T-helper 1 cell (primary cell): ENCODE measurements at places on chromosomes 2 and 18.

DNA sequence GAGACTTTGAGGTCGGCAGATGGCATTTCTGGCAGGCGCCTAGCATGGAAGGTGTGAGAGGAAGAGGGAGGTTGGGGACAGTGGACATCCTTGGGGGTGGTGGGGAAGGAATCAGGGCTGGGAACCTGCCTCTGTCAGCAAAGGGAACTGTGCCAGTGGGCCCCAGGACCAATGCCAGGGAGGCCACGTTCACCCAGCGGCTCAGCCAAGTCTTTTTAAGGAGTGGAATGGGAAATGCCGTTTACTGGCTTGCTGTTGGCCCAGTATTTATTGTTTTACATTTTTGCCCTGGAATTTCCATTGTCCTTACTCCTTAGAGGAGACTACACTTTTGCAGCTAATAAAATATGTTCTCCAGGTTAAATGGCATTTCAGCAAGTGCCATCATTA, 135.2 kb downstream of the MCFD2 start:
- DNase-seq = no peak

DNA sequence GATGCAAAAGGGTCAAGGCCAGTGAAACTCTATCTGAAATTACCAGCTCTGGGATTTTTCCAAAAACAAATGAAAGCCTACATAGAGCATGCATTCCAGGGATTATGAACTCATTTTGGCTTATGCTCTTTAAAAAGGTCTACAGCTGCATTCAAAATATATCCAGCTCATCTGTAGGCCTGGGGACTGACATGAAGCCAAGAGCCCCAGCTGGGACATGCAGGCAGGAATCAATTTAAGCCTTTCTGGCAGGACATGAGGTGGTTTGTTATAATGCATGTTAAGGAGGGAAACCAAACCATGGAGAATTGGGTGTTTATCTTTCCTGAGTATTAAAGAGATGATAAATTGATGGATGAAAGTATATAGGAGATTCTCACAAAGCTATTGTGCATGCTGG, 164.5 kb downstream of the RBM43 start:
- DNase-seq = no peak

DNA sequence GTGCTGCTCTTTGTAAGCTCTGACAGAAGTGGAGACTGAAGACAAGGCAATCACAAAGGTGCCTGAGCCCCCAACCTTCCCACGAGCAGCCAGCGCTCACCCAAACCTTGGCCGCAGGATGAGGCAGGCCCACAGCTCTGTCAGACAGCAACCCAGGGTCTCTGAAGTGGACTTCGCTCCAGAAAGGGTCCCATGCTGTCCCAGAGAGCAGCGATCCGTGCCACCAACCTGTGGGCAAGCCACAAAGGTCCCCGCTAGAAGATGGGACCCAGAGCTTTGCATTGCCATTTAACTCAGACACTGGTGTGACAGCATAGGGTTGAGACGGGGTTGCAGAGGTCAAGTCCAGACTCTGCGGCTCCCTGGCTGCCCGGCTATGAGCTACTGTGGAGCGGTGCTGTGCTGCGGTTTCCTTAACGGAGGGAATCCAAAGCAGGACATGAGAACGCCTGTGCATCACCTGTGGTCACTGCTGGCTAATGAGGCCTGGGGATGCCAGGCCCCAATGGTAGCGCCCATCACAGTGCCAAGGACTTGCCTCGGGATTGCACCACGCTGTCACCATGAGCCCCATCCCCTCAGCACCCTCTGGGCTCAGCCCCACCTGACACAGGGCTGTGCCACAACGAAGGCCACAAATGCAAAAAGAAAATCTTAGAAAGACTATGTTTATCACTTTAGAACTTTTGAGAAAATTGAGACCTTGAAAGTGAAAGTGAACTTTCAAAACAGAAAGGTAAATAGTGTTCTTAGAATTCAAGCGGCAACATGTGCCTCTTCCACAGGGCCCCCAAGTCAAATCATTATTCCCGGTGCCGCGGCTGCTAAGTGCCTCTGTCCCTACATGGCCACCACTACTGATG, 103.4 kb downstream of the HDAC4 start:
- no peak for DNase-seq

DNA sequence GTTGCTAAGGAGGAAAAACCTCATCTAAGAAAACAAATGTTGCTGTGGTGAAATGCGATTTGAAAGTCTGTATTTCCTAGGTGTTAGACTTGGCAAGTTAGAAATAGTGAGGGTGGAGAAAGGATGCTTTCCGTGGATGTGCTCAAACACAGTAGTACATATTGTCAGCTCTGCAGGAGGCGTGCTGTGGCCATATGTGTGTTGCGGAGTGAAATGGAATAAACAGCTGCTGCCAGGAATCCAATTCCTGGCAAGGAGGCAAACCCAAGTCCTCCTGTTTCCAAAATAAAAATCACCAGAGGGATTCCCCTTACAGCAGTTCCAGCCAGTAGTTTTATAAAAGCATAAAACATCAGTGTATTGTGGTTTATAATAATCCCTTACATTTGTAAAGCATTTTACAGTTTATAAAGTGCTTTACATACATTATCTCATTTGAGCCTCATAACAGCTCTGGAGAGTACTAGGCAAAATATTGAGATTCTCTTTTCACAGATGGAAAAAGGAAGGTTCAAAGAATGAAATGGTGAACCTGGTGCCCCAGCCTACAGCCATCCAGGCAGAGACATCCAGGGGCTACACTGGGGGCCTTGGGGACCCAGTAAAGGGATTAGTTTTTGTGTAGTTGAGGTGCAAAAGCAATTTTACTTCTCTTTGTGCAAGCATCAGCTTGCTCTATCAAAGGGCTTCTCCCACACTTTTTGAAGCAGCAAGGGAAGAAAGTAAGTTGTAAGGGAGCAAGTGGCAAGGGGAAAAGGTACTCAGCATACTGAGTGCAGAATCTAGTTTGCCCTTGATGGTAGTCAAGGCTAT, 206.0 kb downstream of the AGPS start:
- no peak for DNase-seq

DNA sequence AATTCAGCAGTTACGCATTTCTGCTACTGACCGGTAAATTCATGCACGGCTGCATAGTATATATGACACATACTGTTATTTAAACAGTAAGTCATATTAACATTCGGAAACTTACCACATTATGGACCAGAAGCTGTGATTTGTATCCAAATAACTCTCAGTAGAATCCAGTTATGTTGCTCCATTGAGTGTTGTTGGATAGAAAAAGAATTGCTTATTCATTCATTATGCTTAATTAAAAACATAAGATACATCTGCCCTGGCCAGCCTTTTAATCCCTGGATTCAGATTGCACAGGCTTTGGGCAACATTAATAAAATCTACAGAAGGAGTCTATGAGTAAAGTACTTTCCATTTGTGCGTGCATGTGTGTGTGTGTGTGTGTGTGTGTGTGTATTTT, 111.3 kb downstream of the CPS1 start:
- no peak for DNase-seq

- no peak for DNase-seq
Measured at GRCh38 chr2:219521066-219521880, 7.0 kb downstream of the ASIC4 start.

- DNase-seq = peak; percentile 70
Measured at GRCh38 chr2:10305254-10305635, 2.5 kb downstream of the HPCAL1 start.

GRCh38 chr18:7584646-7585275, 17.6 kb downstream of the PTPRM start:
- no peak for DNase-seq

- DNase-seq = no peak
Measured at GRCh38 chr2:161042990-161043625, 117.1 kb upstream of the TANK start.

DNA sequence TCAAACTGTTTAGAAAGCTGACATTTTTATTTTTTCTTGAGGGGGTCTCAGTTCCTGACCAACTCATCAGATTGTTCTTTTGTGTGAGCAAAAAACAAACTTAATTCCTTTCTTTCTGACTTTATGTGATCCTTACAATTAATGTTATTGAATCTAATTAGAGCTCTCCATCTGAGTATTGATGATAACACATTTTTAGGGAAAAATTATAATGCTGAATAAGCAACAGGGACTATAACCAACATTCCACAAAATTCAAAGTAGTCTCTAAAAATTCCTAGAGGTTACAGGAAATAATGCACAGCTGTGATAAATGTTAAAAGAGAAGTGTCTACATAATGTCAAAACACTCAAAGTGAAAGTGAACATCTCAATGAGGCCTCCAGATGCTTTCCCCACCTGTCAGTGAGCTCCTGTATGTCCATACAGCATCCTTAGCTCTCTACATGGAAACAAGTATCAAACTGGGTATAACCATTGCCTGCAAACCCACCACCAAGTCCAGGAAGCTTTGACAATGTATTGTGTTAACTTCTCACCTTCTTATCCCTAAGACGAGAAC, 786.0 kb upstream of the SLC39A10 start:
- no peak for DNase-seq

- no peak for DNase-seq
Measured at GRCh38 chr18:3603421-3604234, 153.7 kb downstream of the TGIF1 start.

DNA sequence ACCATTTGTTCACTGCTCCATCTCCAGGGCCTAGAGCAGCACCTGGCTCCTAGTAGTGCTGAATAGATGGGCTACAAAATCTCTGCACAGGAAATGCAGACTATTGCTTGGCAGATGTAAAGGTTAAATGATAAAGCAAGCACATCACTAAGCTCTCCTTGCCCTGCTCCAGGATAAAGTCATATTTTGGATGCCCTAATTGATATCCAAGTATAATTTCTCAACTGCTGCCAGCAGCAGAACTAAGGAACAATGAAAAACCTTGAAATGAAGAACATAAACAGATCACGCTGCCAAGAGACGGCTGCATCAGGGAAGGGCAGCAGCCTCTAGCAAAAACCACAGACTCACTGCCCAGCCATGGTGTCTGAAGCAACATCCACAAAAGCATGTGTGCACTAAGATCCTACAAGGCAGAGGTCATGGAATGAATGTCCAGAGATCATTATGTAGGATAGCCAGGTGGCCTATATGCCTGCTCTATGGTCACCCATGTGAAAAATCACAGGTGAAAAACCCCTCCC, 134.7 kb downstream of the TMEM163 start:
- DNase-seq = no peak

- DNase-seq = peak; percentile 25
Measured at GRCh38 chr2:162221064-162221463, 22.2 kb downstream of the FAP start.

DNA sequence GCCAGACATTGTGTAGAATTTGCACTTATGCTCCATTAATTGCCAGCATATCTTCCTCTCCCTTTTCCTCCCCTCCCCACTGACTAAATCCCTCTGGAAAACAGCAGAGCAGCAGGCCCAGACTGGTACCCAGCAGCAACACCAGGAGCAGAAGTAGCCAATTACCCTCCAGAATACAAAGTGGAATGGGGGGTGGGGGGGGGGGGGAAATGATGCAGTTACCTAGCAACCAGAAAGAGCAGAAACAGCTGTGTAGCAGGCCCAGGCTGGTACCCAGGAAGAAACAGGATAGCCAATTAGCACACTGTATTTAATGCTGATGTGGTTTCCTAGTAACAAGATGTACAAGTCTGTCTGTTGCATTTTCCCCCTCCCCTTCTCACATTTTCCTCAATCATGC, 52.3 kb downstream of the KLF7 start:
- no peak for DNase-seq

GRCh38 chr2:112539306-112539705, 3.0 kb upstream of the POLR1B start:
- no peak for DNase-seq

- no peak for DNase-seq
Measured at GRCh38 chr2:11679486-11680181, 9.6 kb upstream of the NTSR2 start.

GRCh38 chr2:219178377-219179175, 501 bp downstream of the RETREG2 start:
- no peak for DNase-seq

- DNase-seq = no peak
Measured at GRCh38 chr2:167048829-167049228, 160.5 kb downstream of the XIRP2 start.

DNA sequence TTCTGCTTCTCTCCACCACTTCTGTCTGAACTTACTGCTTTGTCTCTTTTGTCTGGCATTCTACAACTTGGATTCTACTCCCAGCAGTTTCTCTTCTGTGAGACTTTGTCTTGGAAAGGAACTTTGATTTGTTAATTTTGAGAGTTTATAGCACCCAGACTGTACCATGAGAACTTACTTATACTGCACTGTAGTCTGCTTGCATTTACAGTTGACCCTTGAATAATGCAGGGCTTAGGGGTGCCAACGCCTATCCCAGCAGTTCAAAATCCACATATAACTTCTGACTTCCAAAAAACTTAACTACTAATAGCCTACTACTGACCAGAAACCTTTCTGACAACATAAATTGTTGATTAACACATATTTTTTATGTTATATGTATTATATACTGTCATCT, 55.5 kb downstream of the DYNC1I2 start:
- no peak for DNase-seq

- no peak for DNase-seq
Measured at GRCh38 chr2:173763641-173764040, 201.5 kb downstream of the SP3 start.

DNA sequence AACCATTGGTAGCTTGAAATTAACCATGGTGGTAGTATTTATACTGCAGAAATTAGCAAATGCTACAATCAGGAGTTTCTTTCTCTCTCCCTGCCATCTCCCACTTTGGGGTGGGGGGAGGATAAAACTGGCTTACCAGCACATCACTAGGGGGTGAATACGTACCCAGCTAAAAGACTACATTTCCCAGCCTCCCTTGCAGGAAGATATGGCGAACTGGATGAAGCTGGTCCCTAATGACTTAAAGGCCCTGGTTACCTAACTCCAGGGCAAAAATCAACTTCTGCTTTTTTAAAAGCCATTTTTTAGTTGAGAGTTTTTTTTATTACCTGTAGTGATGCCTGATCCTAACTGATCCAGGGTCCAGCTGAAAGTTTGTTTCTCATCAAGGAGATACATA, 70.3 kb upstream of the RAB12 start:
- DNase-seq = no peak

DNA sequence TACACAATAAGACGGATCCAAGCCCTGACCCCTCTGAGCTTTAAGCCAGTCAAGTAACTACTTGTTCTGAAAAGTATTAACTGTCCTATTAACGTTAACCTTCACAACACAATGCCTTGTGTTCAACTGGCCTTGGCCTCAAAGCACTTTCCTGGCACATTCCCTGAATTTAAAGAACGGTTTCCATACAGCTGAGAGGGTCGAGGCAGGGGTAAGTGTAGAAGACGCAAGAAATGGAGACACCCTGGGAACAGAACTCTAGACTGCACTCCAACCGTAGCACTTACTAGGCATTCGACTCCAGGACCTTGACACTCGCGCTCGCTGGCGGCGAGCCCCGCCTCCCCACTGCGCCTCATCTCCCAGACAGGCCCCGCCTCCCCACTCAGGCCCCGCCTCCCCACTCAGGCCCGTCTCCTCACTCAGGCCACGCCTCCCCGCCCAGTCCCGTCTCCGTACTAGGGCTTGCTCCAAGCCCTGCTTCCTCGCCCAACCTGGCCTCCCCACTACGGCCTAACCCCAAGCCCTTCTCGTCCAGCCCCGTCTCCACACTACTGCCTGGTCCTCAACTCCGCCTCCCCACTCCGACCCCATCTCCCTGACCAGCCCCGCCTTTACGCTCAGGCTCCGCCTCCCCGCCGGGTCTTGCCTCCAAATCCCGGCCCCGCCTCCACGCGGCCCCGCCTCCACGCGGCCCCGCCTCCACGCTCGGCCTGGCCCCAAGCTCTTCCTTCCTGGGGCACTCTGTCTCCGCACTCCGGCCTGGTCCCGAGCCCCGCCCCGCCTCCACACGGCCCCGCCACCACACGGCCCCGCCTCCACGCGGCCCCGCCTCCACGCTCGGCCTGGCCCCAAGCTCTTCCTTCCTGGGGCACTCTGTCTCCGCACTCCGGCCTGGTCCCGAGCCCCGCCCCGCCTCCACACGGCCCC, 887 bp upstream of the TMEM87B start:
- DNase-seq = peak; percentile 96

- DNase-seq = no peak
Measured at GRCh38 chr2:189057316-189057715, 83.1 kb downstream of the COL3A1 start.
